ENCODE measurements at places on chromosomes 5 and 9. TPM values are rescaled to one million over a fixed set of nuclear protein-coding genes. Genes with fewer than 3 reads are reported as not detected.

Gene ADAM19
- total RNA-seq = 71.1 TPM

Gene DMRT3
- total RNA-seq = not detected

Gene ECM2
- 0.60 TPM for total RNA-seq

Gene PALM2AKAP2
- total RNA-seq = 1.4 TPM

GRCh38 chr5:178826216-178826615, 33.5 kb upstream of the ZNF354B start:
- no peak for DNase-seq
- no peaks in the 10 kb centered on the region for H3K27me3 ChIP-seq
- no peak overlapping the region for H3K27ac ChIP-seq
- no peaks in the 10 kb centered on the region for H3K4me1 ChIP-seq
- no peaks in the 10 kb centered on the region for H3K36me3 ChIP-seq
- no peak overlapping the region for H3K4me3 ChIP-seq

GRCh38 chr5:868428-869135, 17.8 kb upstream of the ZDHHC11 start:
- peaks cover 6% of the 10 kb centered on the region for H3K4me1 ChIP-seq
- H3K36me3 ChIP-seq = peaks cover 98% of the 10 kb centered on the region
- DNase-seq = no peak
- H3K4me3 ChIP-seq = no peak overlapping the region

All from spleen (tissue), 13 donors.